ENCODE measurements at places on chromosomes 12 and 14.

DNA sequence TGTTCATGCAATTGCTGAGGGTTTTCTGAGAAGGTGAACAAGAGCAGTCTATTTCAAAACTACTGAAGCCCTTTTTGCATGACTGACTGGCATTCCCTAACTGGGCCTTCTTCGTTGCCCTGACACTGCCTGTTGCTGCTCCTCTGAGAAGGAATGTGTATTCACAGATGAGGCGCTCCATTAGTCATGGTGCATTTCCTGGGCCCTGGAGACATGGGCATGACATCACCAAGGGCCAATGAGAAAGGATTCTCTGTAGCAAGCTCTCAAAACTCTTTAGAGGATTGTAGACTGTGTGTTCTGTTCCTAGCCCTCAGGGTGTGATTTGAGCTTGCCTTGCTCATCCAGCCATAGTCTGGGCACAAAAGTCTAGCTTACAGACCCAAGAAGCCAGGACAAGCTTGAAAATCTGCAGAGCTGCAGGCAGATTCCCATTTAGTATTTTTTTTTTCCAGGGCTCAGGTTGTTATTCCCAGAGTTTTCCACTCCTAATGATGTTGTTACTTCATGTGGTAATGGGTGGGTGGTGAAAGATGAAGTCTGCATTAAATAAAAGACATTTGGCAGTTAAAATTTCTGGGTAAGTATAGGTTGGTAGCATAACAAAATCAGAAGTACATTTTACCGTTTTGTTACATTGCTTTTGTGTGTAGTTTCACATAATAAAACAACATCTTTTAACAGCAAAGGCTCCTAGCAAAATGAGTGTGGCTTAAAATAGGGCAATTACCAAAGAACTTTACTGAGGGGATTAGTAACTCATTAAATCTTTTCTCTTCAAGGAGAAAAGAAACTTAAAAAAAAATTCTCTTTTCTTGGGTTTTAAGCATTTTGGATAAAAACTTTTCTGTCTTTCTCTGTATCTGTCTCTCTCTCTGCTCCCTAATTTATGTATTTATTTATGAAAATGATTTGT is 318.4 kb downstream of the RAD51B start:
- DNase-seq = no peak

DNA sequence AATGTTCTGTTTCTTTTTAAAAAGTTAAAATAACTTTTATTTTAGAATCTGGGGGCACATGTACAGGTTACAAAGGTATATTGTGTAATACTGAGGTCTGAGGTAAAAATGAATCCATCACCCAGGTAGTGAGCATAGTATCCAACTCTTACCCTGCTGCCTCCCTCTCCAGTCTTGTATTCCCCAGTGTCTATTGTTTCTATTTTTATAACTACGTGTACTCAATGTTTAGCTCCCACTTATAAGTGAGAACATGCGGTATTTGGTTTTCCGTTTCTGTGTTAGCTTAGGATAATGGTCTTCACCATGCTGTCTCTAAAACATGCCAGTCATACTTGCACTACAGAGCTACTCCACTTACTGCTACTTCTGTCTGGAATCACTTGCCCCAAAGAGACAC is 8.4 kb downstream of the FBXO33 start:
- DNase-seq = no peak

DNA sequence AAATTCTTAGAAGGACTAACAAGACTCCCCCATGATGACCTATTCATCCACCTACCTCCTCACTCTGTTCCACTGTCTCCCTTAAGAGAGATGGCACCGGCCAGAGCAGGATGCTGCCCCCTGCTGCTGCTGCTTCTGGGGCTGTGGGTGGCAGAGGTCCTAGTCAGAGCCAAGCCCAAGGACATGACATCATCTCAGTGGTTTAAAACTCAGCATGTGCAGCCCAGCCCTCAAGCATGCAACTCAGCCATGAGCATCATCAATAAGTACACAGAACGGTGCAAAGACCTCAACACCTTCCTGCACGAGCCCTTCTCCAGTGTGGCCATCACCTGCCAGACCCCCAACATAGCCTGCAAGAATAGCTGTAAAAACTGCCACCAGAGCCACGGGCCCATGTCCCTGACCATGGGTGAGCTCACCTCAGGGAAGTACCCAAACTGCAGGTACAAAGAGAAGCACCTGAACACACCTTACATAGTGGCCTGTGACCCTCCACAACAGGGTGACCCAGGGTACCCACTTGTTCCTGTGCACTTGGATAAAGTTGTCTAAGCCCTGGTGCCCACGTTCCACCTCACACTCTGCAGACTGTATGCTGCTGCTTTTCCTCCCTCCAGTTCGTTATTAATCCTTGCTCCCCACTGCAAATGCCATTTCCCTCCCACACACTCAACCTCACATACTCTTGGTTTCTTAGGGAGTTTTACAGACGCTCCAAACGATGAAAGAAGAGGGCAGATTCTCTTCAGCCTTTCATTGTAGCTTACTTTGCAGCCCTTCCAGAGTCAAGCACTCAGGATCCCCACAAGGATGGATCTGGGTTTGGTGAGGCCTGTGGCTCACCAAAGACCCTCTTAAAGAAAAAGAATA is at the start of gene RNASE8:
Gene RNASE8 (plus strand): TSS at position 20 of the 873 bp plus-strand sequence. CDS start 71 bp downstream, at position 91.
- no peak for DNase-seq

GRCh38 chr14:61140271-61140670 is 140.9 kb downstream of the TMEM30B start:
- no peak for DNase-seq

DNA sequence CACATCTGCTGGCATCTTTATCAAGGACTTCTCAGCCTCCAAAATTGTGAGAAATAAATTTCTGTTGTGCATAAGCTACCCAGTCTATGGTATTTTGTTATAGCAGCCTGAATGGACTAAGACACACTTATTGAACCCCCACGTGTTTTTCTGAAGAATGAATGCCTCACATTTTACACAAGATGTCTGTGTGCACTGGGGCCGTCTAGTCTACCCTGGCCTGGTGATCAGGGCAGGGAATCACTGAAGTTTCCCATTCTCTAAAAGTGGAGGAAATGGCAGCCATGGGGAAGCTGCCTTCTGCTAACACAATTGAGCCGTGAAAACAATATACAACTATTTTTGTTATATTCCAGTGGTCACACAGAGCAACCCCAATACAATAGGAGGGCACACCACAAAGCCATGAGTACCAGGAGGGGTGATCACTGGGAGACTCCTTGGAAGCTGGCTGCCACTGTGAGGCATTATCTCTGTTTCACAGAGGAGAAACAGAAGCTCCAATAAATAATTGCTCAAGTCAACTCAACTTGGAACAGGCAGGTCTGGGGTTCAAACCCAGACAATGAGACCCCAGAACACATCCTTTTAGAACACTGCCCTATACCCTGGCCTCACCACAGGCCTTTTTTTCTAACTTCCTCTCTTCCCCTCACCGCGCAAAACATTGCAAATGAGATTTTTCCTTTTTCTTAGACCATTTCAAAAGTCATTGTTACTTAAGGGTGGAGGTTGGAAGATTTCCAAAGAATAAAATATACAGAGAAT is 18.3 kb upstream of the LTA4H start:
- no peak for DNase-seq

- DNase-seq = no peak
Measured at GRCh38 chr12:25852792-25853191, 105.7 kb upstream of the RASSF8 start.

DNA sequence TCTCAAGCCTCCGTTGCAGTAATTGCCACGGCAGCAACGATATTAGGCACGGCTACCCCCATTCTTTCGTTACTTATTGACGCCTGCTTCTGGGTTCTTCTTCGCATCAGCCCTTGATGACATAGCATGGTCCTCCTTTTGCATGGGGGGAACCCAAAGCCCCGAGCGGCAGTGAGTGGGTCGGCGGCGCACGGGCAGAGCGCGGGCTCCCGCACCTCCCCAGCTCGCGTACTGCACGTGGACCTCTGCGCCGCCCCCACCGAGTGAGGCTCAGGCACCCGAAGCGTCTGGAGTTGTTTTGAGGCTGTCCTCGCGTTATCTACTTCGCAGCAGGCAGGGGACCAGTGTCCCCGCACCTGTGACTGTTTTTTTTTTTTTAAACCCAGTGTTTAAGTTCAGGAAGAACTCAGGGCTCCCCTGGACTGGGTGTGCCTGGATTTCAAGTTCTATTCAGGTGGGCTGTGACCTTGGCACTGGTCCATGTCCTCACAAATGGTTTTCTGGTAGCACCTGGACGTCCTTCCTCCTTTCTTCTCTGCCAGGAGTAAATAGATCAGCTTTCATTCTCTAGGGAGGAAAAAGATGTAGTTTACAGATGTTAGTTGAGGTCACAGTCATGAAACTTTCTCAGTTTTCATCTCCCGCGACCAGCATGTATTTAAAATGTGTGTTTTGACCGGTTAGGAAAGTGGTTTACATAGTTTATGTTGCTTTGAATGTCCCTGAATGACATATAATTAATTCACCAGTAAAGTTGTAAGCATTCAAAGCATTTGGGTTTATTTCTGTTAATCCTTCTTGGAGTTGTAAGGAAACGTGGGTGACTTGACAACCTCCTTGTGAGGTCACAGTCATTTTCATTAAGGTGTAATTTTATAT is 1.4 kb upstream of the FOXN4 start:
- DNase-seq = no peak

All from stimulated activated CD4-positive, alpha-beta T cell treated with anti-CD3 and anti-CD28 coated beads, TNF-alpha, amount 100 ng/mL, for 48 hours (primary cell).